Stimulated activated CD8-positive, alpha-beta memory T cell treated with anti-CD3 and anti-CD28 coated beads, Interleukin-15, amount 100 ng/mL, for 1 hour (primary cell): ENCODE measurements at places on chromosomes 12 and 14.

GRCh38 chr12:41123871-41124270 is 64.2 kb upstream of the PDZRN4 start:
- DNase-seq: no peak

DNA sequence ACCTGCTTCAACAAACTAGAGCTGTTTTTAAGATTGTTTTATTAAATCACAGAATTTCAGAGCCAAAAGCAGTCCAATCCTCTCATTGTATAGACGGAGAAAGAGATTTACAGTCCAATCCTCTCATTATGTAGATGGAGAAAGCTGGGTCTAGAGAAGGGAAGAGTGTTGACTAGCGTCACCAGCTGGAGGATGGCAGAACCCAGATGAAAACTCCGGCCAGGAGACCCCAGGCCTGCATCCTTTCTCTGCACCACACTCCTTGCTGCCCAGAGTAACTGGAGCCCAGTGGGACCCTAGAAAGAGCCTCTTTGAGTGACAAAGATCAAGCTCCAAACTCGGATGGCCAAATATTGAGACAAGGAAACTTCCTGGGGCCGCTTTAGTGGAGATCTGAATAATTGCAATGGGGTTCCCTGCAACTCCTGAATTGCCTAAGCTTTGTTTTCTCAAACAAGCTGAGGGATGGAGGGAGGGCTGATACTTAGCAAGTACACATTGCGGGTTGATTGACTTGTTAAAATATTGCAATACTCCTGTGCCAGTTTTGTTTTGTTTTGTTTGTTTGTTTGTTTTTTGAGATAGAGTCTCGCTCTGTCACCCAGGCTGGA is 12.5 kb downstream of the AMDHD1 start:
- DNase-seq: no peak

GRCh38 chr14:31229638-31230572 is 22.3 kb upstream of the HECTD1 start:
- DNase-seq: no peak

- DNase-seq: no peak
Observed at GRCh38 chr12:82832096-82832495, 145.4 kb downstream of the TMTC2 start.

GRCh38 chr14:102633906-102634595 is 41.6 kb downstream of the RCOR1 start:
- DNase-seq: no peak

DNA sequence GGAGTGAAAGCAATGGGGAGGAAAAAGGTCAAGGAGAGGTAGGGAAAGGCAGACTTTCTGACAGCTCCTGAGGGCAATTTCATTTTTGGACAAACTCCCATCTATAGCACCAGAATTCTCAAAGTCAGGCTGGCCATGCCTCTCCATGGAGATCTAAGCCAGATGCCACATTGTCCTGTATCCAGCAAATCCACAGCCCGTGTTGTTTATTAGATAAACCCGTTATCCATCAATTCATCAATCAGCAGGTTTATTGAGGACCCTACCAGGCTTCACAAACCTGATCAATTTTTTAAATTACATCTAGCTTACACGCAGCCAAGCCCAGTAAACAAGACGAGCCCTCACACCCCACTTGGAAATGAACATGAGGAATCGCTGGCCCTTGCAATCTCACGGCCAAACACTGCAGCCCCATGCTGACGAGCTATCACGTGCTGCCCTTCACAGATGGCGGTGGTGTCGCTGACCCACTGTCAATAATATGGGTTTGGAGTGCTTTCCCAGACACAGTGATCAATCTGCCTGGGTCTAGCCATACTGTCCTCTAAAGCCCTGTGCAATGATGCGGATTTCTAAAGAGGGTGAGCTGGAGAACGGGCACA is 332.9 kb downstream of the DPF3 start:
- no peak for DNase-seq

DNA sequence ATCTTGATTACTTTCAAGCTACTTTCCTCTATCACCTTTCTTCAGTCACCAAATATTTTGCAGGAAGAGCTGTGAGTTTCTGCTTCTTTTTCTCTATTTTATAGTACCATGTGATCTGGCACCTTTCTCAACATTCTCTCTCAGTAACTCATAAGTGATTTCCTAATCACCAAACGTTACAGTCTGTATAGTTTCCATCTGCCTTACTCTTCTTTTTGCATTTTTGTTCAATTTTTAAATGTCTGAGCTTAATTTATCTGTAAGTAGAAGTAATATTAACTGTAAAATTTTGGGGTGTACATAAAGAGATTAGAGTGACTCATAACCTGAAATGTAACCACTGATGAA is 422.1 kb upstream of the SYT1 start:
- DNase-seq: no peak

DNA sequence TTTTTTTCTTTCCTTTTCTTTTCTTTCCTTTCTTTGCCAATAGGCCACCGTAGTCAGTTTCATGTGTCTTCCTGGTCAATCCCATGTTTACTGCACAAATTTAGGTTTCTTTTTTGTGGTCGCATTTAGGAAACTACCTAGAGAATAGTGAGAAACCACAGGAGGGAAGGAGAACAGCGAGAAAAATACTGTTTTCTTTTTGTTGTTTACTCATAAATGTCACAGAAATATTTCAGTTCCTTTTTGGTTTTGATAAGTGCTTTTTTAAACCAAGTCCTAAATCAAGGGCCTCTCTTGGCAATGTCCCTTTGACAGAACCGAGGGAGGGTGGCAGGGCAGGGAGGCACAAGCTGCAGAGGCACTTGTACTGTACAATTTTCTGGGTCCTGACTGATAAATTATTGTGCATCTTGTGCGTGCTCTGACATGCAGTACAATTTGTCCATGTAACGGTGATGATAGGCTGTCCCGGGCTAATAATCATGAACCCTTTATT is 326.1 kb downstream of the CACNA1C start:
- DNase-seq: no peak
